ENCODE measurements at places on chromosomes 3 and 15. TPM values are rescaled to one million over a fixed set of nuclear protein-coding genes. Genes with fewer than 3 reads are reported as not detected.

- no peak for DNase-seq
These were observed 428.9 kb upstream of the IL12A start for GRCh38 chr3:159559771-159560170.

- DNase-seq = no peak
These were observed 25.0 kb downstream of the MIX23 start for GRCh38 chr3:122357828-122358702.

GRCh38 chr3:124429129-124429815, 301.0 kb upstream of the UMPS start:
- DNase-seq = no peak

DNA sequence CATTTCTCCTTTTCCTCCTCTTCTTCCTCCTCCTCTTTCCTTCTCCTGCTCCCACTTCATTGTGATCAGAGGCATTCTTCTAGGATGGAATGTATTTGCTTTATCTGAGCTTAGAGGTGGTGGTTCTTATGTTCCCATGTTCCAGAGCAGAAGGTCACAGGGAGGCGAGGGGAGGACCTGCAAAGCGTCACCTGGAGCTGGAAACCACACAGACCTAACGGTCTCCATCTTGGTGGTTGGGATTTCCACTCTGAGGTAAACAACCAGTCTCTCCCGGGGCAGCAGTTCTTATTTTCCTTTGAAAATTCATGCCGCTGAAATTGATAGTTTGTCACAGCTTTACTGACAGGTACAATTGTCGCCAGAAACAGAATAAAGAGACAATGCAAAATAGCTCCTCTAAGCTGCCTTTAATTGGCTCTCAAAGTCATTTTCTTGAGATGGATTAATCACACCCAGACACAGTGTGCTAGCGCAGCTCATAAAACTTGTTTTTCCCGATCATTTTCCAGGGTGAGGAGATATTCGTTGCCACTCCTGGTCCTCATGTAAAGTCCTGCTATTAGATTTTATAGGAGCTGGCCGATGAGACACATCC, 16.9 kb upstream of the AGBL1 start:
- no peak for DNase-seq

The TRPC1 gene
- 1.2 TPM for total RNA-seq

The FAM43A gene
- total RNA-seq = 6.4 TPM
